NCI-H2081 treated with DMSO at 0.1 percent for 48 hours (cell line): ENCODE measurements at places on chromosomes 6 and 20.

- DNase-seq: no peak
These were observed 92.2 kb downstream of the CEP57L1 start for GRCh38 chr6:109187399-109188114.

- DNase-seq: no peak
These were observed 555.6 kb downstream of the KIF16B start for GRCh38 chr20:16017656-16018055.

- no peak for DNase-seq
These were observed 84.9 kb upstream of the LRFN2 start for GRCh38 chr6:40672087-40672486.

DNA sequence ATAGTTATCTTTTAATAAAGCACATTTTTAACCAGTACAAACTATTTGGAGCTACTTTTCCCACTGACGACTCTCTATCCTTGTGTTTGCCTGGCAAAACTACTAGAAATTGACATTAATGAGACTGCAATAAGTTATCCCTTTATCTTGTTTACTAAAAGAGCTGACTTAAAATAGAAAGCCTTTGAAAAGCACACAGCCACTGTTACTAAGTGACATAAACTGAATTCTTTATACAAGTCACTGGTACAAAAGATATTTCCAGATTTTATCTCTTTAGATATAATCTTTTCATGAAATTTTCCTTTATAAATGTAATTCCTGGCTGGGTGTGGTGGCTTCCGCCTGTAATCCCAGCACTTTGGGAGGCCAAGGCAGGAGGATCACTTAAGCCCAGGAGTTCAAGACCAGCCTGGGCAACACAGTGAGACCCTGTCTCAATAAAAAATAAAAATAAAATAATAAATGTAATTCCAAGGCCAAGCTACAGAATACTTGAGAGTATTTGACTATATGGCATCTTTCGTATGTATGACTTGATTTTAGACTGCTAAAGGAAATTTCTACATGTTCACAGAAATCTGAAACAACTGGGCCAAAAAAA lies 9.5 kb downstream of the MBOAT1 start:
- no peak for DNase-seq

- no peak for DNase-seq
These were observed 151.7 kb upstream of the DST start for GRCh38 chr6:56794421-56794820.

DNA sequence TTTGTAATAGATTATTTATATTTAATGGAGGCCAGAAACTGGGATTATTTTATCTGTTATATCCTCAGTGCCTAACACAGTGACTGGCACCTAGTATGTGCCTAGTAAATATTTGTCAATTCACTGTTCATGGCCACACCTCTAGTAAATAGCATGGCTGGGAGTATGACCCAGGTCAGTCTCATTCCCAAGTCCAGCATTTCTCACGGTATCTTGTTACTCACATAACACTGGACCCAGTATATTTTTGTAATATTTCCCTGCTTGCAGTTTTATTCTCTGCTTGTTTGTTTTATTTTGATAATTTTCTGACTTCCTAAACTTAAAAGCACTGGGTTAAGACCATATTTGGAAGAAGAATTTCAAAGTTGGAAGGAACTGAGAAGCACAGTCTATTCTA lies 47.7 kb downstream of the CTNNBL1 start:
- no peak for DNase-seq

DNA sequence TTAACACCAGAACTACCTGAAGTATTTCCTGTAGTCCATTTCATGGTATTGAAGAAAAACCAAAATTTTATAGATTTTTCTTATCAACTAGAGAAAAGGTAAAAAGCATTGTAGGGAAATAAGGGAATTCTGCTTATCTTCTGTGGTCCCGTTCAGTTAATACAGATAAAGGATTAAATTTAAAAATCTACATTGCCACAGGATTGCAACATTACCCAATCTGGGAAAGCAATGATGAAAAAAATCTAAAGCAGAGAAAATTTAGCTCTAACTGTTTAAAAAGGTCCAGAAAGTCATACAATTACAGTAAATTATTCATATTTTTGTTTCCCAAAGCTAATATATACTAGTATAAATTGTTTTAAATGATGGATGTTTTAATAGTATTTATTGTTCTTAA lies 18.0 kb downstream of the POLH start:
- no peak for DNase-seq
